ENCODE measurements at places on chromosomes 5 and 9.
A peak's percentile ranks its signal among the peaks of the same experiment; 100 is the strongest.

DNA sequence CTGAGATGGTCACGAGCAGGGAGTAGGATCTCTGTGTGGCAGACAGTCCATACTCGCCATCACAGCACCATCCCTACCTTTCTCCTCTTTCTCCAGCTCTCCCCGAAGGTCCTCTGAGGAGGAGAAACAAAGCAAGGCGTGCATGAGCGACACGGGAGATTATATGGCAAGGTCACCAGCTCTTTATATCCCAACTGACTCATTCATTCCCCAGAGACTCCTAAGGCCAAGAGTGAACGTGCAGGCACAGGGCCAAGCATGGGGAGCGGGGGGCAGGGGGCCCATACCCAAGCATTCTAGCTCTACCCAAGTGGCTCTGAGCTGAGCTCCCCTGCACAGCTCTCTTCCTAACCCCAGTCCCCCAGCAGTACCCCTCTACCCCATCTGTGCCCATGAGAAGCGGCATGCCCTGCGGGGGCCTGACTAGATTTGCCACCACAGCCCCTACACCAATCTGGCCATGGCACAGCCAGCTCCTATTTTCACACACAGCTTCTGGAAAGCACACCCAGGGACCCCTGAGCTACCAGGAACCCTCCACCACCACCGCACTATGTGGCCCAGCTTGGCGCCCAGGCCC, 6.8 kb downstream of the TRIM7 start:
- no peak for DNase-seq

DNA sequence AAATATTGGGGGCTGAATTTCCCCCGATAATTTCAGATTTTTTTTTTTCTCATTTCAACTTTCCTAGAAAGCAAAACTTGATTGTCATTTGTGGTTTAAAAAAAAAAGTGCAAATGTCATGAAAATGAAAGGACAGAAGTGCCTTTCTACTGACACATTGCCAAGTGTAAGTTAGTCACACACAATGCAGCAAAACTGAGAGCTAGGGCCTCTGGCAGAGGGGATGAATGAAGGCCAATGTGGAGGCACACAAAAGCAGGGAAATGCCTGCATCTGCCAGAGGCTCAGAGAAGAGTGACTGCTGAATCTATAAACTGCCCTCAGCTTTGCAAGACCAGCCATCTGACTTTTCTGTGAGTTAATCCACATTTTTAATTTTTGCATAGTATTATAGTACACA, 6.8 kb upstream of the IFNA5 start:
- DNase-seq, result peak; percentile 31

DNA sequence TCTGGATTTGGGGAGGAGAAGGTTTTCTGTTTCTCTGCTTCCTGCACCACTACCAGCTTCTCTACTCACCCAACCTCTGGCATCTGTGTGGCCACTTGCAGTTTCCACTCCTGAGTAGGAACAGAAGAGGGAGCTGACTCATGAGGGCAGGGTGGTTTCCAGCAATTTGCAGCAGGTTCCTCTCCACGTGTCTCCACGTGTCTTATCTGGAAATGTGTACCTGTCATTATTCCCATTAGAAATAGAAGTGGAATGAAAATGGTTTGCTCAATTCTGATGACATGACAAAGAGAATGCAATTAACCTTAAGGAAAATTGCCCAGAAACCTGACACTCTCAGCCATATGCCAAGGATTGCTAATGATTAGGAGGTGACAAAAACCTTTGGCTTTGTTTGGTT, 33.0 kb downstream of the EGFLAM start:
- DNase-seq, result peak; percentile 25

GRCh38 chr5:94355811-94356210, 262.6 kb downstream of the KIAA0825 start:
- no peak for DNase-seq

- DNase-seq, result no peak
Measured at GRCh38 chr5:132665574-132666080, 7.7 kb downstream of the IL13 start.

DNA sequence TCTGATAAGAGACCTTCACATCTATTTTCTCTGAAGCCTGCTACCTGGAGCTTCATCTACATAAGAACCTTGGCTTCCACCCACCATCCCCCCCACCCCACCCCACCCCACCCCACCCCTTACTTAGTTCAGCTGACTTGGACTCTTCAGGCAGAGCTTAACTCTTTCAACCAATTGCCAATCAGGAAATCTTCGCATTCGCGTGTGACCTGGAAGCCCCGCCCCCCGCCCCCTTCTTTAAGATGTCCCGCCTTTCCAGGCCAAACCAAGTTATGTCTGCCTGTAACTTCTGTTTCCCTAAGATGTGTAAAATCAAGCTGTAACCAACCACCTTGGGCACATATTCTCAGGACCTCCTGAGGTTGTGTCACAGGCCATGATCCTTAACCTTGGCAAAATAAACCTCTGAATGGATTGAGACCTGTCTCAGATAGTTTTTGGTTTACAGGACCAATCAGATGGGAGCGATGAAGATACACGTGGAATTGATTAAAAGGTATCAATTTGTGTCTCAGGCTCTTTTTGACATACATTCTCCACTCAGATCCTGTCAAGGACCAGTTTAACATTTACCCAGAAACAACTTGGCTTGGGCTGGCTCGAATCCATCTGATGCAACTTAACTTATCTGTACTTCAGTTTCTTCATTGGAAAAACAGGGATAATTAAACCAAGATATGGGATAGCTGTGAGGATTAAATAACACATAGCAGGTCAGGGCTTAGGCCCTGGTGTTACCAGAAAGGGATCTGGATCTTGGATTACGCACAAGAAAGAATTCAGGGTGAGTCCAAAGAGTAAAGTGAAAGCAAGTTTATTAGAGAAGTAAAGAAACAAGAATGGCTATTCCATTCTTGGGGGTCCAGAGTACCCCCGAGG, 43.6 kb downstream of the GALNT12 start:
- DNase-seq, result no peak

GRCh38 chr5:176157656-176158055, 80.6 kb upstream of the SIMC1 start:
- peak; percentile 50 for DNase-seq

DNA sequence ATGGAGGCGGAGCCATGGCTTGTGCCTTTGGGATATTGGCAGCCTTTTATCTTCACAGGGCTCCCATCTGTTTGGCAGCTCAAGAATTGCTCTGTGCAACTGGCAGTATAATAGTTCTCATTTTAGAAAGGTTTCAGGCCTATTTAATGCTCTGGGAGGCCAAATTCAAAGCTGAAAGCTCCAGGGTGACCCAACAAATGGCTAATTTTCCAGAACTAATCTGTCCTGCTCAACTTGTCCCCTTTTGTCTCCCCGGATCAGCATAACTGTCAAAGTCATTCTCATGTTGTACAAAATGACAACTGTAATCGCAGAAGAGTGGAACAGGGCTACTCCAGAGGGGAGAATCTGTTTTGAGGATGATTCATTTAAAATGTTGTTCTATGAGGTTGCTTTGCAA, 52.6 kb upstream of the CXCL14 start:
- no peak for DNase-seq

GRCh38 chr9:113503131-113503541, 39.6 kb downstream of the RGS3 start:
- DNase-seq, result no peak

DNA sequence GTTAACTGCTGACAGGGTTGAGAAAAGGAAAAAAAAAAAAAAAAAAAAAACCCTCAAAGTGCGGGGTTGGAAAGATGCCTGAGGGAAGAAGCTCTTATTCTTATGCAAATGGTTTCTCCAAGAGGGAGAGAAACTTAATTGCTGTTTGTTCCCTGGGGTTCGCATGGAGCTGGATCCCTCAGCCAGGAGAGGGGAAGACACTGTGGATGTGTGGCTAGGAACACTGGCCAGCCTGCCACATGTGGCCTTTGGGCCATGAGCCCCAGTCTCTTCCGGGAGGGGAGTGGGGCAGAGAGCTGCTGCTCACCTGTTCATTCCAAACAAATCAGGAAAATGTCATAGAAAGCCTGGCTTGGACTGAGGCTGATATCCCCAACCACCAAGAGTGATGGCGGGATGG, 9.4 kb upstream of the SCGB3A2 start:
- DNase-seq, result no peak

- DNase-seq, result peak; percentile 61
Measured at GRCh38 chr9:17810728-17811571, 232.1 kb downstream of the SH3GL2 start.

DNA sequence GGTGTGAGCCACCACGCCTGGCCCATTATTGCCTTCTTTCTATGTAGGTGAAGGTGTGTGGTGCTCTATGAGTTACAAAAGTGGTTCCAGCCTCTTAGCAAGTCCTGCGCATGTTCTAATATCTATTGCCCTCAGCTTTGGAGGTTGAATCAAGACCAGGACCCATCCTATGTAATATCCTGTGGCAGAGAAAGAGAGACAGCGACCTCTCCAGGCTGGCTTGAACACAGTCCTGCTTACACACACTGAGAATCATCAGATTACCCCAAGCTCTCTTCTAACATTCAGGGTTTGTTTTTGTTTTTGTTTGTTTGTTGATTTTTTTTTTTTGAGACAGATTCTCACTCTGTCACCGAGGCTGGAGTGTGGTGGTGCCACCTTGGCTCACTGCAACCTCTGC, 94.7 kb upstream of the OSMR start:
- no peak for DNase-seq

DNA sequence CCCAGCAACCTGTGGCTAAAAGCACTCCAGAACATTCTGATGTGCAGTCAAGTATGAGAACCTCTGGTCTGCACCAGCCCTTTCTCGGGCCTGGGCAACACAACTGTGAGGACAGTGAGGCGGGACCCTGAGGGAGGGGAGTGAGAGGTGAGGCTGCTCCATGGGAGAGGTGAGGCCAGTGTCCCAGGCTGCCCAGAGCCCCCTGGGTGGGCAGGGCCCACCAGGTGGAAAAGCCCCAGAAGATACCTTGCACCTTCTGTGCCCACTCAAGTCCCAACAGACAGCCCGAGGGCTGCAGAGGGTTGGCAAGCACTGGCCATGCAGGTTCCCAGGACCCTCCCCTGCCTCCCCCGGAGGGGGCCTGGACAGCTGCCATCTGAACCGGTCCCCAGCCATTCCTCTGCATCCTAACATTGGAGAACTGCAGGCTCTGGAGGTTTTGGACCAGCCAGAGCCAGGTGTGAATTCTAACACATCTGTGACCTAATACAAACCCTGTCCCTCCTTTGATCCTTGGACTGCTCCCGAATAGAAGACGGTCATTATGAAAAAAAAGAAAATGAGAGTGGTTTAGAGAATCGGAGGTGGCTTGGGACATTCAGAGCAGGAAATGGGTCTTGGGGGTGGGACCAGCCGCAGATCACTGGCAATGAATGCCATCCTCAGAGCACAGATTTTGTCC, 57.0 kb downstream of the DUSP1 start:
- peak; percentile 19 for DNase-seq

DNA sequence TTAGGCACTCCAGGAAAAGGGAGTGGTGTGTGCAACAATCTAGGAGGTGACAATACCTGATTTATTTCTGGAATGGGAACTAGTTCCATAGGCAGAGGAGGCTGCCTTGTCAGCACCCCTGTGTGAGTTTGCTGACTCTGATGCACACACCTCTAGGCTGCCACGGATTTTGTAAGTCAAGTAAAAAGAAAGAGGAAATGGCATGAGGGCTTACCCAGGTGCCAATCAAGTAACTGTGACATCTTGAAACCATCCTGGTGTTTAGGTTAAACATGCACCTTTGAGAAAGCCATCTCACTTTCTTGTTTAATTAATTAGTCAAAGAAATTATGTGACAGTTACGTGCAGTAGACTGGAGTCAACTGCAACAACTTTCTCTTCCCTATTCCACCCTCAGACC, 32.3 kb upstream of the FAM81B start:
- no peak for DNase-seq

DNA sequence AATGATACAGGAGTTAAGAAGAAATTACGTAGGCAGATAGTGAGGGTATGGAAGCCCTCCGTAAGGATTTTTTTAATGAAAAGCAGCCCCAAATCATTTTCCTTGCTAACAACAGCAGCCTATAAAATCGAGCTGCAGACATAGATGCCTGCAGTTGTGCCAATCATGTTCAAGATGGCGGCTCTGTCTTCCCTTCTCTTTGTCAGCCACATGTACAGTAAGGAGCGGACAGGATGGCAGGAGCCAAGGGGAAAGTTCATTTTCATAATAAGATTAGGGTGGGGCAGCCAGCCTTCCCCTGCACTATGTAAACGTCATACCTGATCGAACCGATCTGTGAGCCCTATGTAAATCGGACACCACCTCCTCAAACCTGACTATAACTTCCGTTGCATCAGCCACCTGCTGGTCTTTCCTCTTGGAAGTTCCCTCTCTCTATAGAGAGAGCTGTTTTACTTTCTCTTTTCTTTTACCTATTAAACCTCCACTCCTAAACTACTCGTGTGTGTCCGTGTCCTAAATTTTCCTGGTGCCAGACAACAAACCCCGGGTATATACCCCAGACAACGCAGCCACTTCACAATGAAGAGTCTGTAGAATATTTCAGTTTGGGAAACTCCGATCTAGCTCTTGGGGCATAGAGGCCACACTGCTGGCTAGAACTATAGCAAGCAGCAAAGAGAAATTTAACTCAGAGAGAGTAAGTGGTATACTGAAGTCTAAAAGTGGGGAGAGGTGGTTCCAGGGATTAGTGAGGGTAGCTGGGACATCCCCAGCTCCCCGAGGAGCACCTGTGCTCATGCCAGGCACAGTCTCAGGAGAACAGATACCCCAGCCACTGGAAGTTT, 20.8 kb upstream of the SLC24A2 start:
- DNase-seq, result peak; percentile 1

DNA sequence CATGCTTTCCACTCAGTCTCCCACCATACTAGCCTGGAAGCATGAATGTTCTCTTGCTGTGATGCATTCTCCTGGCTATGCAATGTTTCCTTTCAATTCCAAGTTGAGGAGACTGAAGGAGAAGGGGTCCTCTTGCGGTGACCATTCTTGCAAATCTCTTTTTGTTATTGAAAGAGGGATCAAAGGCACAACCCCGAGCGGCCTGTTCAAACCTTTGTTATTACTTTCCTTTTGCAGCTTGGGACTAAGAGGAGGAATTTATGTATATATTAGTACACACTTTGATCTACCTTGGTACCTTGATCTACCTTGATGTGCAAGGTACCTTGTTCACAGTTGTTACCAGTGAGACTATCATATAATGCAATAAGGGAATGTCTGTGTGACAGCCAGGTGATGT, 147.3 kb downstream of the KCTD16 start:
- no peak for DNase-seq

DNA sequence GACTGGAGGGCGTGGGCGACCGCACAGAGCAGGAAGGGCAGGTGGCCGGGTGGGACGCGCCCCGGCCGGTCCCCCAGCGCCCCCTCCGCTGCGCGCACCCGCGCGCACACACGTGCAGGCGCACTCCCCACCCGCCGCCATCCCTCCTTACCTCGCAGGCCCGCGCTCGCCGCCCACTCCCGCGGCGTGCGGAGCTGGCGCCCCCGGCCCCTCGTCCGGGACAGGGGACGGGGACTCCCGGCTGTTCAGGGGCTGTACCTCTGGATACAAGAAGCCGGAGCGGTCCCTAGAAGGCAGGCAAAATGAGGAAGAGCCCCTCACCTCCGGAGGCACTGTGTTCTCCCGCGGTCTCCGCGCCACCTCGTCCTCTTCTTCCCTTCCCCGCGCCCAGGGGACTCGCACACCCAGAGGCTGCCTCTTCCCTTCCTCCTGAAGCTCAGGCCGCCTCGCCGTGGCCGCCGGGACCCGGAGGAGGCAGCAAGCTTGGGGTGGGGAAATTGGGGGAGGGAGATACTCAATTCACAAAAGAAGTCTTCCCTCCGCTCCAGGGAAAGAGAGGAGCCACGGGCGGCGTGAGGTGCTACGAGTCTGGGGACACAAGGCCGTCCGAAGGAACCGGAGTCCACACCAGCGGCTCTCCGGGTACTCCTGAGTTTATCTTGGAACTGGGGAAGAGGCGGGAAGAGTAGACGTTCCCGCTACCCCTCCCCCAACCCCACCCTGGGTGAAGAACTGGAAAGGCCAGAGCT, 1.4 kb upstream of the GABRB2 start:
- DNase-seq, result no peak

- peak; percentile 67 for DNase-seq
Measured at GRCh38 chr5:39411061-39411460, 13.7 kb downstream of the DAB2 start.
